Type B pancreatic cell (in vitro differentiated cells): ENCODE measurements at places on chromosomes 3 and 15.

DNA sequence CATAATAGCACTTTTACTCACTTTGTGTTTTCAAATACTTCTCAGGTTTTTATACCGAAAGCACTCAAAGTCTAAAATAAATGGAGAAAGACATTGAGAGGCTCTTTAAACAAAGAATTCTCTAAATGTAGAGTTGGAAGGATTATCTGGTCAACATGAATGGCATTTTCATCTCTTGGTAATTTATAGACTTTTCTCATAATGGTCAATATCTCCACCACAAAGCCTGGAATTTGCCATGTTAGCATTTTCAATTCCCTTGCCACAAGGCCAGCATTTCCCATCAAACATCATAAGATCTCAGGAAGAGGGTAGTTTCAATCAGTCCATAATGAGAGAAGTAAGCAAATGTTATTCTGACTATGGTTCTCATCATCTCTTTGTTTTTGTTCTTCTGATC is 293.0 kb downstream of the CADM2 start:
- no peaks in the 10 kb centered on the region for H3K4me1 ChIP-seq
- DNase-seq = no peak
- H3K36me3 ChIP-seq = no peaks in the 10 kb centered on the region

- peaks cover 7% of the 10 kb centered on the region for H3K27me3 ChIP-seq
- no peak overlapping the region for H3K27ac ChIP-seq
- no peaks in the 10 kb centered on the region for H3K4me1 ChIP-seq
- H3K36me3 ChIP-seq = no peaks in the 10 kb centered on the region
- H3K4me3 ChIP-seq = no peak overlapping the region
Measured at GRCh38 chr15:88303395-88303794, 46.9 kb upstream of the NTRK3 start.

DNA sequence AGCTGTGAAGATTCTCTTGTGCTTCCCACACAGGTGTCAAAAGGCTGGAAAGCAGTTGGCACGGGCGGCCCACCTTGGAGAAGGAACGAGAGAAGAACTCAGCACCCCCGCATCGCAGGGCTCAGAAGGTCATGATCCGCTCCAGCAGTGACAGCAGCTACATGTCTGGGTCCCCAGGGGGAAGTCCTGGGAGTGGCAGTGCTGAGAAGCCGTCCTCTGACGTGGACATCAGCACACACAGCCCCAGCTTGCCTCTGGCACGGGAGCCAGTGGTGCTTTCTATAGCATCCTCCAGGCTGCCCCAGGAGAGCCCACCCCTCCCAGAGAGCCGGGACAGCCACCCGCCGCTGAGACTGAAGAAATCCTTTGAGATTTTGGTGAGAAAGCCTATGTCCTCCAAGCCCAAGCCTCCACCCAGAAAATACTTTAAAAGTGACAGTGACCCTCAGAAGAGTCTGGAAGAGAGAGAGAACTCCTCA is 31.4 kb downstream of the STARD5 start:
- H3K27ac ChIP-seq = no peak overlapping the region
- peaks cover 8% of the 10 kb centered on the region for H3K4me1 ChIP-seq
- H3K27me3 ChIP-seq = peaks cover 5% of the 10 kb centered on the region

GRCh38 chr3:49122451-49122850 is 1.8 kb upstream of the USP19 start:
- H3K36me3 ChIP-seq = no peaks in the 10 kb centered on the region
- peaks cover 3% of the 10 kb centered on the region for H3K4me1 ChIP-seq
- no peak for DNase-seq
- peak overlapping the region; percentile 81 for H3K27ac ChIP-seq
- H3K27me3 ChIP-seq = no peaks in the 10 kb centered on the region

DNA sequence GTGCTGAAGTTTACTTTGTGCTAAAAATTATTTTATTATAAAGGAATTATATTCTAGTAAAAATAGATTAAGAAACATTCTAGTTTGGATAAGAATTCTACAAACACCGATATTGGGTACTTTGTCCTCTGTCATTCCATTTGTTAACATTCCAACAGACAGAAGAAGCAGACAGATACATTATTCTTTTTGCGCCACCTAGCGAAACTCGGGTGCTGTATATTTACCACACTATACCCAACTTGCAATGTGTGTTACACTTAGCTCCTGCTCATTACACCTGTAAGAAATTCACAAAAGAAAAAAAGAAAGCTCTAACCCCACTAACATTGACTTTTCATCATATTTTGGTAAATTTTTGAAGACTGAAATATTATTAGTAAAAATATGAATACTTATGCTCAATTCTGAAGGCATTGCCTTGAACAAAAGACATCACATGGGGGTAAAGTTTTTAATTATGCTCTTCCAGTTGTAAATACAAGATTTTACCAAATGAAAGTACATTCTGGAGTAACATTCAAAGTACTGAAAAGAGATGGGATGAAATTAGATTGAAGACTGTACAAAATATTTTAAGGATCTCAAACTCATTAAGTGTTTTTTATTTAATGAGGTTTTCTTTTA is 136.5 kb upstream of the MLF1 start:
- DNase-seq = no peak
- H3K4me1 ChIP-seq = peaks cover 3% of the 10 kb centered on the region
- no peaks in the 10 kb centered on the region for H3K36me3 ChIP-seq
- H3K27ac ChIP-seq = no peak overlapping the region

- no peak overlapping the region for H3K27ac ChIP-seq
- DNase-seq = no peak
- H3K4me3 ChIP-seq = no peak overlapping the region
- H3K27me3 ChIP-seq = no peaks in the 10 kb centered on the region
Measured at GRCh38 chr3:111210003-111210711, 138.5 kb downstream of the NECTIN3 start.
